ENCODE measurements at places on chromosomes 7 and 10.
A peak's percentile ranks its signal among the peaks of the same experiment; 100 is the strongest.

DNA sequence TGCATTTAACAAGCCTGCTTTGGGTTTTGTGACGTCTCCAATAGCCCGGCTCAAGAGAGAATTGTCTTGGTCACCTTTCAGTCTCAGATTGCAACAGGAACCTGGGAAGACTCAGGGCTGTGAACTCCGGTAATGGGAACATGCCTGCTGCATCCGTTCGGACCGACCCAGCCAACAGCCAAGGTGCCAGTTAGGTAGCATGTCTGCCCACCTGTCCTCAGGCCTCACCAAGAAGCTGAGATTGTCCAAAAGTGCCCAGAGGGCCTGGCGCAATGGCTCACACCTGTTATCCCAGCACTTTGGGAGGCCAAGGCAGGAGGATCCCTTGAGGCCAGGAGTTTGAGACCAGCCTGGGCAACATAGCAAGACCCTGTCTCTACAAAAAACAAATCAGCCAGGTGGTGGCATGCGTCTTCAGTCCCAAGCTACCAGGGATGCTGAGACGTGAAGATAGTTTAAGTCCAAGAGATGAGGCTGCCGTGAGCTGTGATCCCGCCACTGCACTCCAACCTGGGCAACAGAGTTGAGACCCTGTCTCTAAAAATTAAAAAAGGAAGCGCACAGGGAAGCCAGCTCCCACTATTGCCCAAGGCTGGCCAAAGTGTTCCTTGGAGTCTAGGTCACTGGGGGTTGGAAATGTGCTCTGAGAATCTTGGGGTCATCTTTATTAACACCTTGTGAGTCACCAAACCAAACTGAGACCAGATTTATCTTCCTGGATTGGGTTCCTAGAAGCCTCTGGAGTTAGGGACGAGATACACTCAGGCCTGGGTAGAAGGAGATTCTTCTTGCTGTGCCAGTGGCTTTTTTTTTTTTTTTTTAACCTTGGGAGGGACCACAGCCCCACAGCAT is 26.9 kb downstream of the BAG3 start:
- no peak for DNase-seq

DNA sequence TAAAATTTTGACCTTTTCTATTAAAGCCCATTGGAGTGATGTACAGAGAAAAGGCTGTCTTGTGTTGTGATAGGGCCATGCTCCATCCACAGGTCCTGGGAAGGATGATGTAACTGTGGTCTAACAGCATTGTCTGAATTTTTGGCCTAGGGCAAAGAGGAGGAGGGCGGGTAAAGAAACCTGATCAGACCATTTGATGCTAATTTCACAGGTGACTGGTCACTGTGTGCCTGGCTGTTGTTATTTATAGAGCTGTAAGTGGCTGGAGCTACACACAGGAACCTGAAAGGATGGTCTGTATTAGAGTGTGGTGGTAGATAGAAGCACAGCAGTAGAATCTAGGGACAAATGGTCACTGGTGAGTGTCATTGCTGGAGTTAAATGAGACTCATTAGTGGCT is 182.1 kb downstream of the AUTS2 start:
- DNase-seq = no peak

GRCh38 chr7:43925984-43926797 is at the start of gene UBE2D4:
UBE2D4 (plus strand) TSS chr7:43926436; CDS start chr7:43926533, 97 bp downstream.
- peak; percentile 83 for DNase-seq

- DNase-seq = no peak
Observed at GRCh38 chr7:144513334-144513733, 109.8 kb upstream of the NOBOX start.

DNA sequence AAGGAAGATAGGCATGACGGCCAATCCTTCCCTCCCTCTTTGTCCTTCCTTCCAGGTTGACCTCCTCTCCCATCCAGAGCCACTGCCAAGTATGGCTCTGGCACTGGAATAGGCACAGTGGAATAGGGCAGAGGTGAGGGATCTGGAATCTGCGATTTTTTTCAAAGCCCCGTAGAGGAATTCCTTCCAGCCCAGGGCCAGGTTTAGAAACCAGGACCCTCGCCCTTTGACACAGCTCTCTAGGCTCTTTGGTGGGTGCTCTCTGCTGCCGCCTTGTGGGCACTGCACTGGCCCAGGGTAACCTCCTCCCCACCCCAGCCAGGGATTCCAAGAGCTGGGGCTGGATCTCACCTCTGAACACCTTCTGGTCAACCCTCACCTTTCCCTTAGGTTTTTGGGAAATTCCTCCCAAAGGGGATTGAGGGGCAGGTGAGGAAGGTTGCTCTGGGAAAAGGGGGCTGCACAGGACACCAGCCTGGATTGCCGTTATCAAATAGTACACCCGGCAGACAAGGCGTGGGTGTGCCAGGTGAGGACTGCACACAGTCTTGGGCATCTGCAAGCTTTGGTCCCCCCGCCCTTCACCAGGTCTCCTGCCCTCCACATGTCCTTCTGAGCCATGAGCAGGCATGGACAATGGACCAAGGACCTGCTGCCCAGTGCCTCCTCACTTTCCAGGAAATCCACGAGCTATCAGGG is 22.8 kb downstream of the C10orf105 start:
- DNase-seq = peak; percentile 66

GRCh38 chr7:155815332-155816191 is 3.3 kb upstream of the SHH start:
- peak; percentile 40 for DNase-seq

GRCh38 chr7:85479918-85480643 is 293.2 kb upstream of the SEMA3D start:
- no peak for DNase-seq

DNA sequence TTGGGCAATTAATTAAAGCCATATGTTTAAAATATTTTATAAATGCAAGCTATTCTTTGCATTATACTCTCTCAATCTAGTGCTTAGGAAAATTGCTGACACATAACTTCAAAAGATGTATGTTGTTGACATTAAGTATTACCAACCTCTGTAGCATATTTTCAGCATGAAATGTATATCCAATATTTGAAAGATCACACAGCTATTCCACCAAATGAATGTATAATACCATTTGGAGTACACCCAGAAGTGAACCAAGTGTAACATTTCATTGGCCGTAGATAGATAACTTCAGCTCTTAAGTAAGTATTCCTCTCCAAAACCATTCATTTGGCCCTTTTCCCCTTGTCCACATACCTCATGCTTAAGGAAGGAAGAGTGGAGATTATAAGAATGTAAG is 104.6 kb downstream of the HECTD2 start:
- DNase-seq = no peak

DNA sequence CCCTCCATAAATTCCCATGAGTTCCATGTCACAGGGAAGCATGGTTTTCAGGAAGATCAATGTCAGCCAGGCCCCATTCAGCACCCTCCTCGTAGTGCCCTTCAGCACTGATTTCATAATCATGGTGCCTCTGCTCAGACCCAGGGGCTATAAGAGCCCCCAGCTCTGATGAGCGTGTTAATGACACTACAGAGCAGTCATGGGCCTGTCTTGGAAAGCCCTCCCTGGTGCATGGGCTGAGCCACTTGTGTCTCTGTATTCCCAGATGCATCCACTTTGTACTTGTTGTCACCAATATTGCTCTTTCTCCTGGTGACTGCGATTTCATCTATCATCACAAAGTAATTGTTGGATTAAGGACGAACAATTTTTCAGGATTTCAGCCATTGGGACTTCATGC is 154.6 kb downstream of the ADARB2 start:
- no peak for DNase-seq

All from activated T-cell treated with anti-CD3 and anti-CD28 coated beads for 1 hour (primary cell).